CD4-positive, alpha-beta T cell (primary cell): ENCODE measurements at places on chromosomes 4 and X.

GRCh38 chrX:7948483-7948882 is 21.3 kb upstream of the PNPLA4 start:
- DNase-seq = no peak

- DNase-seq = no peak
These were observed 167.8 kb downstream of the AFAP1 start for GRCh38 chr4:7771541-7772507.

DNA sequence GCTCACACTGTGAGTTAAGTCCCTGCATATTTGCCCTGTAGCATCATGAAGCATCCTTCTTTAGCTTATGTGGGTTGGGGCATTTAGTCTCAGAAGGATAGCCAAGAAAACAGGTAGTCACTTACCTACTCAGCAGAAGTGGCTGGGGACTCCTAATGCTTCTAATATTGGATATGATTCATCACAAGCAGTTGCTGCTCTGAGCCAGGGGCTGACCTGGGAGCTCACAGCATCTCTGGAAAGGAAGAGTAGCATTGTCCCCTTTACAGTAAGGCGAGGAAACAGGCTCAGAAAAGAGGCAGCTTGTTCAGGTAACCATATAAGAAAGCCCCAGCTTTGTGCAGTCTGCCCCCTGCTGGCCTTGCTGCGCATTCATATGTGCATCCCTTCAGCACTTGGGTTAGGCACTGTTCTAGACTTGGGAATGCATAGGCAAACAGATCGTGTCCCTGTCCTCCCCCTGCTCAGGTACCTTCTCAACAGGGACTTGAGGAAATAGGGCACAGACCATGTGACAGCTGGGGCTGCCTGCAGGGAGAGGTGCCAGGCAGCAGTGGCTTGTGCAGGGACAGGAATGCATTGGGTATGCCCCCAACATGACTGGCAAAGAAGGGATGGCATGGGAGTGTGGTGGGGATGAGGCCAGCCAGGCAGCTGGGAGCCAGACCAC is 35.7 kb upstream of the TBC1D14 start:
- DNase-seq = peak; percentile 76

GRCh38 chr4:24765376-24765988 is 29.9 kb upstream of the SOD3 start:
- DNase-seq = no peak

DNA sequence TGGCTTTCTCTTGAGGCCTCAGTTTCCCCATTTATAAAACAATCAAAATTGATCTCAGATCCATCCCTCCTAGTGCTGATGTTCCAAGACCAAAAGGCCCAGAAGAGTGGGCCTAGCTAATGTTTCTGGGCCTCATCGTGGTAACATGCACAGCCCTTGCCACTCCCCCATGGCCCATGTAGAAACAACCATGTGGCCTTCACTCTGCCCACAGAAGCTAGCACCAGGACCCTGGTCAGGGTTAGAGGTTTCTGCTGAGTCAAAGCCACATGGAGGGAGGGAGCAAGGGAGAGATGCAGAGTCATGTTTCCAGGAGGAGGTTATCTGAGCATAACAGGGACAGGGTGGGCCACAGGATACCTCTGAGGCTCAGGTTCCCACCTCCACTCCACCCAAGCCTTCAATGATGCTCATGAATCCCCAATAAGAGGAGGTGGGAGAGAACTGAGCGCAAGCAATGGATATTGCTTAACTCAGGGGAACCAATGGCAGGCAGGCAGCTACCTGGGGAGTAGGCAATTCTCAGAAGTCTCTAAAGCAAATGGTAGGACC is 16.9 kb downstream of the OTUD5 start:
- no peak for DNase-seq

- no peak for DNase-seq
These were observed 55.9 kb upstream of the IL15 start for GRCh38 chr4:141580523-141580922.

GRCh38 chrX:52166840-52167239 is 17.8 kb upstream of the MAGED4 start:
- no peak for DNase-seq

DNA sequence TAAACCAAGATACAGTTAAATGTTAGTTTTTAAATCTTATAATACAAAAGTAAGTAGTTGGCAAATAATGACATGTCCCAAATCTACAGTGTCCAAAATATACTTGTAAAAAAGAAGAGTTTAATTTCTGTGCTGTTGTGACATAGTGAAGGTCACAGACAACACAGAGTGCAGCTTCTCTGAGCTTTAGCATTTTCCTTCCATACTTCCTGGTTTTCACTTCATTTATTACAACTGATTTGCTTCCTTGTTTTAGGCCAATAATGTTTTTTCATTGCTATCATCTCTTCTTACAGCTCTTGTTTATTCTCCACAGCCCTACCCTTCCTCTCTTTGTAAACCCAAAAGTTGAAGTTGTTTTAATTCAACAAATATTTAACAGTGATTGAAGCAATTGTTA is 132.4 kb upstream of the TET2 start:
- no peak for DNase-seq

- no peak for DNase-seq
These were observed 176.0 kb downstream of the MGST2 start for GRCh38 chr4:139841464-139842195.

GRCh38 chr4:1567808-1568581 is 116.1 kb downstream of the FAM53A start:
- DNase-seq = no peak

GRCh38 chr4:121379276-121379675 is 1.5 kb downstream of the QRFPR start:
- no peak for DNase-seq

- no peak for DNase-seq
These were observed 22.6 kb downstream of the SYNPO2 start for GRCh38 chr4:118911238-118911703.

DNA sequence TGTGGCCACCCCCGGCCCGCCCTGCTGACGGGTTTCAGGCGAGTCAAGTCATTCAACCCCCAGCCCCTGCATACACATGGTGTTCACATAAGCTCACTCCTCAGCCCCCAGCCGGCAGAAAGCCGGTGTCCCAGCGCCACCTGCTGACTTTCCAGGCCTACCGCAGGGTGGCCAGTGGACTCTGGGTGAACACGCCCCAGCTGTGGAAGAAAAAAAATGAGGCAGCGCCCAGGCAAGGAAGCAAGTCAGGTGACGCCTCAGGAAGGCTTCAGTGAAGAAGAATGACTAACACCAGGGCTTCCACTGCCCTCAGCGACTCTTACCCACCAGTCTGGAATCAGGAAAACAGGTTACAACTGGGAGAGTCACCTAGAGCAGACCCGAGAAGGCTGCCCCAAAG is 15.8 kb downstream of the BCAP31 start:
- peak; percentile 22 for DNase-seq

DNA sequence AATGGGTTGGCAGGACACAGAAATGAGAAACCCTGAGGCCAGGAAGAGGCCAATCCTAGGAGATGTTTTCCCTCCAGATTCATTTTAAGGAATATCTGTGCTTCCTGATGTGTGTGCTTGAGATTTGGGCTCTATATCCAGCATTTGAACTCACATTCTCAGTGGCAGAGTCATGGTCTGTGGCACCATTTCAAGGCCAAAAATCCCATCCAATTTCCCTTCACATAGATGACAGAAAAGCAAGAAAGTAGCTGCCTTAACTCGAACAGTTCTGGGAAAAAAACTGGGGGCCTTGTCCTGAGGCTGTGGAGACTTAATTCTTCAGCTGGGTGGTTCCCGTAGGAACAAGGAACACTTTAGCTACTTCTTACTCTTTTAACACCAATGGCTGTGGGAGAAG is 27.4 kb downstream of the TAF7L start:
- no peak for DNase-seq

DNA sequence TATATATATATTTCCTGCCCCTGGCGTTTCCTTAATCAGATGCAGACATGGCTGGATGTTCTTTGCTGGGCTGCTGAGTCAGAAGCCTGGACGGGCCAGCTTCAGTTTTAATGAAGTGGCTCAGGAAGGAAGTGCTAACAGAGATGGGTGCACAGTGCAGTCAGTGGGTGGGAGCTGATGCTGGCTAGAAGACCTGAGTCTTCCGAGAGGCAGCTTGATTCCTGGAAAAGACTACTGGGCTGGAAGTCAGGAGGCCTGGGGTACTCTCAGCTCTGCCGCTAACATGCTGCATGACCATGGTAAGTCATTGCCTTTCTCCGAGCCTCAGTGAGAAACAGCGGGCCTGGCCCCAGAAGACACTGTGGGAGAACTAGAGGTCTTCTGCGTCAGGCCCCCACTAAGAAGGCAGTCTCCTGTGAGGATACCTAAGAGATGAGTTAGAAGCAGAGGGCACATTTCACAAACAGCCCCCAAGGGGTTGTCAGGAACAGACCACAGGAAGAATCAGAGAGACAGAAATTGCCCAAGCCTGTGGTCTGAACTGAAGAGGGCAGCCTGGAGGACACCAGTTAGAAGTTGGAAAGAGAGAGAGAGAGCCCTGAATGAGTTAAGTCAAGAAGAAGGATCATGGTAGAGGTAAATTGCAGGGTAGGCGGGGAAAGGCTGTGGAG is 8.3 kb upstream of the CD40LG start:
- DNase-seq = no peak

DNA sequence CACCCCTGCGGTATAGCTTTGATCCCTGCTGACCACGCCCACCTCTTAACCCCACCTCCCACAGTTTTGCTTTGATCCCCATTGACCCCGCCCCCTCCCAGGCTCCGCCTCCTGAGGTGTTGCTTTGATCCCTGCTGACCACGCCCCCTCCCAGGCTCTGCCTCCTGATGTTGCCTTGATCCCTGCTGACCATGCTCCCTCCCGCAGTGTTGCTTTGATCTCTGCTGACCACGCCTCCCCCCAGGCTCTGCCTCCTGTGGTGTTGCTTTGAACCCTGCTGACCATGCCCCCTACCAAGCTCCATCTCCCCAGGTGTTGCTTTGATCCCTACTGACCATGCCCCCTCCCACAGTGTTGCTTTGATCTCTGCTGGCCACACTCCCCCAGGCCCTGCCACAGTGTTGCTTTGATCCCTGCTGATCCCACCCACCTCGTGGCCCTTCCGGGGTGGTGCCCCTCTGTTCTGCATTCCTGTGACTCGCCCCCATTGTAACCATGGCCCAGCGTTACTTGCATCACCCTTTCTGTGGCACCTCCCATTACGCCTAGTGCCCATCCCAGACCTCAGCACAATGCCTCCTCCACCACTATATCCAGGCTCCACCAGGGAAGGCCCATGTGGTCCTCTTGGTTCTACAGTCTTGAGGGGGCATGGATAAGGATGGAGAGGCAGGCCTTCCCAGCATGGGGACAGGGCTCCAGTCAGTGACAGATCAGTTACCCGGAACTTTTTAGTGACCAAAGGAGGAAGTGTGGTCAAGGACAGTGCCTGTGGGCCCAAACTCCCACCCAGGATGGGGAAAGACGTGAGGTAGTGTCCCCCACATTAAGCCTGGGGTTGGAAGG is 70.8 kb downstream of the ADRA2C start:
- DNase-seq = no peak

- DNase-seq = no peak
These were observed 89.5 kb downstream of the PLS3 start for GRCh38 chrX:115650449-115650848.

DNA sequence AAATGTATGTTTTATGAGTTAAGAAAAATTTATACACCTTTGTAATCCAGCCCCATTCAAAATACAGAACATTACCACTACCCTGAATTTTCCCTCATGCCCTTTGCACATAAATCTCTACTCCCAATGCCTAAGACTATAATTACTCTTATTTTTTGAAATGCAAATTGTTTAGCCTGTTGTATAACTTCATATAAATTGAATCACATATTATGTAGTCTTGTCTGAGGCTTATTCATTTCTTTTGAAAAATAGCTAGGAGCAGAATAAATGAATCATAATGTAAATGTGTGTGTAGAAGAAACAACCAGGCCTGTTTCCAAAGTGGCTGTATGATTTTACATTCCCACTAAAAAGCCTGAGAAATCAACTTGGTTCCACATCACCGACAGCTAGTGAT is 319.8 kb downstream of the DCAF12L2 start:
- DNase-seq = no peak

GRCh38 chr4:144687466-144687865 is 41.5 kb downstream of the HHIP start:
- no peak for DNase-seq

DNA sequence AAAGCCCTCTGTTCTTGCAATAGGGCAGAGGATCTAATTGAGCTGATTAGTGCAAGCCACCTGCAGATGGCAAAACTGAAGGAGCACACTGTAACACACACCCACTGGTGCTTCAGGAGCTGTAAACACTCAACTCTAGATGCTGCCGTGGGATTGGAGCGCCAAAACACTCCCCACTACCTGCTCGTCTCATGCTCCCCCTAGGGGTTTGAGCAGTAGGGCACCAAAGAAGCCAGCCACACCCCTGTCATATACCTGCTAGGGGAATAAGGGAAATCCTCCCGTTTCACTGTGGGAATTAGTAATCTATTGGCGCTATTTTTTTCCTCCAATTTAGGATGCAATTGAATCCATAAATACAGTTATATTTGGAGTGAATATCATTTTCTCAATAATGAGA is 360.2 kb downstream of the GLUD2 start:
- no peak for DNase-seq

- DNase-seq = no peak
These were observed 146.4 kb upstream of the DCAF8L1 start for GRCh38 chrX:28127662-28128061.

GRCh38 chrX:108271397-108271787 is 166.8 kb downstream of the COL4A6 start:
- DNase-seq = no peak

GRCh38 chr4:189204616-189205015 is 736.1 kb upstream of the FRG1 start:
- DNase-seq = no peak

DNA sequence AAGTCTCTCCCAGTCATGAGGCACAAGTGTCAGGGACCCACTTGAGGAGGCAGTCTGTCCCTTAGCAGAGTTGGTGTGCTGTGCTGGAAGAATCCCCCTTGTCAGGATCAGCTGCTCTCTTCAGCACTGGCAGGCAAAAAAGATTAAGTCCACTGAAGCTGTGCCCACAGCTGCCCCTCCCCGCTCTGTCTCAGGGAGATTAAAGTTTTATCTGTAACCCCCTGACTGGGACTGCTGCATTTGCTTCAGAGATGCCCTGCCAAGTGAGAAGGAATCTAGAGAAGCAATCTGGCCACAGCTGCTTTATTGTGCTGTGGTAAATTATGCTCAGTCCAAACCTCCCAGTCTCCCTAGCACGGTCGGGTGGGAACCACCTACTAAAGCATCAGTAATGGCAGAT is 37.4 kb upstream of the HEPH start:
- no peak for DNase-seq

GRCh38 chr4:81040012-81040659 is 9.6 kb downstream of the BMP3 start:
- no peak for DNase-seq
